Epithelial cell of prostate (primary cell): ENCODE measurements at places on chromosomes 4 and X.
A peak's percentile ranks its signal among the peaks of the same experiment; 100 is the strongest.

DNA sequence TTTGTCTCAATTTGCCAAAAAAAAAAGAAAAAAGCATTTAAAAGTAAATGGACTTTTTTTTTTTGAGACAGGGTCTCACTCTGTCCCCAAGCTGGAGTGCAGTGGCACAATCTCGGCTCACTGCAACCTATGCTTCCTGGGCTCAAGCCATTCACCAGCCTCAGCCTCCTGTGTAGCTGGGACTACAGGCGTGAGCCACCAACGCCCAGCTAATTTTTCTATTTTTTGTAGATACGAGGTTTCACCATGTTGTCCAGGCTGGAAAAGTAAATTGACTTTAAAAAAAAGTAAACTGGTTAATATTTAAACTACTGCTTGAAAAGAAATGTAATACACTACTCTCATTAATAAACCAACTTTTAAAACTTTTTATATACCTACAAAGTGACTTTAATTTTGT lies 5.9 kb downstream of the AIFM1 start:
- DNase-seq = no peak

- DNase-seq = peak; percentile 29
Measured at GRCh38 chrX:48761674-48762471, at the start of gene GLOD5. Gene GLOD5 (plus strand): TSS chrX:48761747. CDS start chrX:48761791, 44 bp downstream.

DNA sequence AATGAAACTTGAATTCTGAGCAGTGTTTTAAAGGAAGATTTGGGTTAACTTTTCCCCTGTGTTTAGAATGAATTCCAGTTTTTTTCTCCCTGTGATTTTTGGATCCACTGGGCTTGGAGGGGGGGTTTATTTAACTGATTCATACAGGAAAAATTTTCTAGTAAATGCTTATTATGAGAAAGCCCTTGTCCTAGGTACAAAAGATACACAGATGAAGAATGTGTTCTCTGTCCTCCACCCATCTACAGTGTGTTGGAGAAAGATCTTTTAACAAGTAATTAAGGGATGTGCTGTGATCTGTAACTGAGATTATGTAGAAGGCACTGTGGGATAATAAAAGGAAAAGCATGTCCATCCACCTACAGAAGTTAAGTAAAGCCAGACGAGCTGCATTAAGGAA lies 103.9 kb downstream of the STIM2 start:
- DNase-seq = no peak

- DNase-seq = no peak
Measured at GRCh38 chr4:102299354-102300107, 45.8 kb downstream of the SLC39A8 start.

GRCh38 chrX:110163488-110163887 lies 154.4 kb downstream of the AMMECR1 start:
- no peak for DNase-seq

DNA sequence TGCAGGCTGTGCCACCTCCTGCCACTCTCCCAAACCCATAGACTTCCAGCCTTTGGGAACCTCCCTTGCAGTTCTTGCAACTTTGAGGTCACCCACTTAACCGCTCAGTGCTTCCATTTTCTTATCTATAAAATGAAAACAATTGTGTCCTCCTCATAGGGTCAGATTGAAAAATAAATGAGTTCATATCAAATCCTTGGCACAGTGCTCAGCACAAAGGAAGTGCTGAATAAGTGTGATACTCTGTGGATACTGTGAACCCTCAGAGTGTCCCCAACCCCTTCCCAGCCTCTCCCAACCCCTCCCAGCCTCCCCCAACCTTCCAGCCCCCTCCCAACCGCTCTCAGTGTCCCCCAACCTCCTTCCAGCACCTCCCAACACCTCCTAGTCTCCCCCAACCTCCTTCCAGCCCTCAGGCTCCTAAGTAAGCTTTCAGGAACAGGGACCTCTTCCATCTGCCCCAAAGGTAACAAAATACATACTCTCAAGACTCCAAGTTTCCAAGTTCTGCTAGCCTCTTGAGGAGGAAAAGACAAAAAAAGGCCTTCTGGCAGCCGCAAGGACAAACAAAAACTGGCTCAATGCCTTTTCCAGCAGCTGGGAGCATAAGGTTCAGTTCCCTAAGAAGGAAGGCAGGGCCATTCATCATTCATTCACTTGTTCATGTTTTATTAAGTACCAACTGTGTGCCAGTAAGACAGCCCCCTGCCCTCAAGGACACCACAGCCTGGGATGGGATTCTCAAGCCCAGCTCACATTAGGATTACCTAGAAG lies 46.1 kb upstream of the LGI2 start:
- DNase-seq = no peak

GRCh38 chrX:126985981-126986380 lies 166.5 kb downstream of the PRR32 start:
- DNase-seq = no peak

- no peak for DNase-seq
Measured at GRCh38 chr4:3445111-3445820, 3.5 kb downstream of the HGFAC start.

DNA sequence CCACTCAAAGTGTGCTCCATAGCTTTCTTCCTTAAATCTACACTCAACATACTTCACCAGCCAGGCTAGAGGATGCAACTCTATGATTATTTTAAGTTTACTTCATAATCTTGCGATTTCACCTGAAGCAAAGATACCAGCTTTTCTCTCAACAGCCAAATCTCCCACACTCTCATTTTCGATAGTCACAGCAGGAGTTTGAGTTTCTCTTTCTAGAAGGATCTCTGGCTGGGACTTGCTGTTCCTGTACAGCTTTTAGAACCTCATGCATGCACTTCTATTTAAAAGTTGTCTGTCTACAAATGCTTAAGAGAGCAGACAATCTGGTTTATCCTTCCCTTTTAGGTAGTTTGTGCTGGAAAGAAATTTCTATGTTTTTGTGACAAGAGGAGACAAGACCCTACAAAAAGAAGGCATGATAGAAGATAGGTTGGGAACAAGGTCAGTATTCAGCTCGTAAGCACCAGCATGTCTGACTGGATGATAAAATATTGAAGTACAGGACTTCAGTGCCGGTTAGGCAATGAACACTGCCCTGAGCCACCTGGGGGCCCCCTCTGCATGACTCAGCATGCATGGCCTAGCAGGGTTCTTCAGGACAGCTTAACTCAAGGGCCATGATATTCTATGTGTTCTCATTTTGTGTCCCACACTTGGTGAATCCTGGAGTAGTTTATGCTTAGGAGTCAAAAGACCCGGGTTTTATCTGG lies 65.6 kb downstream of the ATXN3L start:
- no peak for DNase-seq

GRCh38 chr4:125773931-125774330 lies 459.2 kb downstream of the FAT4 start:
- DNase-seq = no peak

- DNase-seq = no peak
Measured at GRCh38 chrX:7950865-7951264, 23.7 kb upstream of the PNPLA4 start.
